Endothelial cell of umbilical vein (primary cell): ENCODE measurements at places on chromosomes 6 and 20. TPM values are rescaled to one million over a fixed set of nuclear protein-coding genes. Genes with fewer than 3 reads are reported as not detected.

The UBE3D gene
- total RNA-seq, result 6.2 and 7.6 TPM in 2 replicates

The POM121L2 gene
- total RNA-seq, result not detected in 2 replicates

The OLIG3 gene
- total RNA-seq, result not detected in 2 replicates

The KHDC1 gene
- 3.3 and 3.7 TPM in 2 replicates for total RNA-seq

DNA sequence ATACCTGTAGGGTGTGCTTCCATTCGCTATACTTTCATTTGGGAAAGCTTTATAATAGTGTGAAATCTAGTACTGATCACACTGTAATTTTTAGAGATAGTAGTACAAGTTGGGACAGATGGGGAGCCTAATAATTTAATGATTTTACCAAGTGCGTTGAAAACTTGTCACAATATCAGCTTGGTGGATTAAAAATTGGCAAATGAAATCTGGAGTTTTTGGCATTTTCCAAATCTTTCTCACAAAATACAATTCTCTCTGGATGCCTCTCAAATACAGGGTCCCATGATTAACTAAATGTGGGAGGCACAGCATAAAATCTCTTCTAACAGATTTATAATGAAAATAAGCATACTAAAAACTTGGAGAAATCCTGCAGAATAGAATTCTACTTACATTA is 96.4 kb downstream of the PLCB4 start:
- no peak for DNase-seq

GRCh38 chr6:37693079-37693478 is 4.6 kb downstream of the MDGA1 start:
- DNase-seq, result no peak

GRCh38 chr6:105120570-105120969 is 59.2 kb downstream of the POPDC3 start:
- no peak for DNase-seq
